Dermis blood vessel endothelial cell (primary cell): ENCODE measurements at places on chromosomes 7 and 10. TPM values are rescaled to one million over a fixed set of nuclear protein-coding genes. Genes with fewer than 3 reads are reported as not detected.

DNA sequence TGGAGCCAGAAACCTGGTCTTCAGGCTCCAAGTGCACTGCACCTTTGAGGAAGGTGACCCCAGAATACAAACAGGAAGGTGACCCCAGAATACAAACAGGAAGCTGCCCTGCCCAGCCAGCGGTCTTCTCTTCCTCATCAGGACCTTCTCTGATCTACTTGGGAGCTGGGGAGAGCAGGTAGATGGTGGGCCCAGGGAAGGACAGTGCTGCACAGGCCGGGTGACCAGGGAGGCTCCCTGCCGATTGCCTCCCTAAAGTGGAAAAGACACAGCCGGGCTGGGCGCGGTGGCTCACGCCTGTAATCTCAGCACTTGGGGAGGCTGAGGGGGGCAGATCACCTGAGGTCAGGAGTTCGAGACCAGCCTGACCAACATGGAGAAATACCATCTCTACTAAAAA lies 151.8 kb upstream of the CHST15 start:
- DNase-seq: no peak

GRCh38 chr7:112116894-112117293 lies 89.3 kb downstream of the DOCK4 start:
- no peak for DNase-seq

DNA sequence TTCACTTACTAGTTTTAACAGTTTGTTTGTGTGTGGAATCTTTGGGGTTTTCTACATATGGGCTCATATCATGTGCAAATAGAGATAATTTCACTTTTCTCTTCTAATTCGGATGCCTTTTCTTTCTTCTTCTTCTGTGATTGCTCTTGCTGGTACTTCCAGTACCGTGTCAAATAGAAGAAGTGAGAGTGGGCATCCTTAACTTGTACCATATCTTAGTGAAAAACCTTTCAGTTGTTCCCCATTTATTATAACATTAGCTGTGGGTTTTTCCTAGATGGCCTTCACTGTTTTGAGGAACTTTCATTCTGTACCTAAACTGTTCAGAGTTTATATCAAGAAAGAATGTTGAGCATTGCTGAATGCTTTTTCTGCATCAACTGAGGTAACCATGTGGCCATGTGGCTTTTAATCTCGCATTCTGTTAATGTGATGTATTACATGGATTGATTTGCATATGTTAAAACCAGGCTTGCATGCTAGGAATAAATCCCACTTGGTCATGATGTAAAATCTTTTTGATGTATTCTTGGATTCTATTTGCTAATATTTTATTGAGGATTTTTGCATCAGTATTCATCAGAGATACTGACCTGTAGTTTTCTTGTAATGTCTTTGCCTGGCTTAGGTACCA lies 78.7 kb downstream of the FAM107B start:
- DNase-seq: no peak

DNA sequence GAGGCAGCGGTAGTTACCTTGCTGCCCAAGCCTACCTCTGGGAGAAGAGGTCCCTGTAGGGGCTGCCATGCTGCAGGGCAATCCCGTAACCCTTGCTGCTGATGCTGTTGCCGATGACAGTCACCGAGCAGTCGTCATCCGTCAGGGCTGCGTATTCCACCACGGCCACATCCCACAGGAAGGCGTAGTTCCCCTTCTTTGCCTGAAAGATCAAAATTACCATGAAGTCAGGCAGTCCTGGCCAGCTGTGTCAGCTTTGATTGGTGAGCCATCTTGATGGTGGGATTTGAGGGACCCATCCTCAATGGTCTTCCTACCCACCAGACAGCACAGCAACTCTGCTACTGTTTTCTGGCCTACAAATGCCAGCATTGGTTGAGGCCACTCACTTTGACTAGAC lies 746.8 kb downstream of the GRID1 start:
- DNase-seq: no peak

The HECW1 gene
- not detected in 2 replicates for total RNA-seq

DNA sequence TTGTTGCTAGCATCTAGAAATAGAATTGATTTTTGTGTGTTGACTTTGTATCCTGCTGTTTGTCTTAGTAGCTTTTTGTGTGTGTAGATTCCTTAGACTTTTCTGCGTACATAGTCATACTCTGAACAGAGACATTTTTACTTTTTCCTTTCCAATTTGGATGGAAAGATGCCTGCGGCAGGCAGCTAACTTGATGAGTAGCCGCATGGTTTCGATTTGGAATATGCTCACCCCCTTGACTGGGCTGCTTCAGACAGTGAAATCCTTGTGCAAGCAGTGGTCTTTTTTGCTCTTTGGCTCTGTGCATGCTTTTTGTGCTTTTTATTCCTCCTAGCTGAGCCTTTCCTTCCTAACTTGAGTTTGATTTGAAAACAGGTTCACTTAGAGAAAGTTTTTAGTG lies 71.8 kb downstream of the HHEX start:
- DNase-seq: no peak

DNA sequence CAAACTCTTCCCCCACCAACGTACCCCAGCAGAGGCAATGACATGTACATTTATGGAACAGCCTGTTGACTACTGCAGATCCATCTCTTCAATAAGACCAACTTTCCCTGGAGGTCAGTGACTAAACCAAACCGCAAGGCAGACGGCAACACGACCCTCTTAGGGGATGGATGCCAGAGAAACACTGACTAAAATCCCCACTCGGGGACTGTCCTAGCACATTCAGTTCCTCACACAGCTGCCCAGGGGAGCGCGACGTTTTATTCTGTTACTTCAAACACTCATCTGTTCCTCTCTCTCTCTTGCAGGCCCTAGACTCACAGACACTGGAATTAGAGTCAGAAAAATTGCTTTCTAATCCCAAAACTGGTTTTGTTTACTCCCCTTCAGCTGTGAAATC lies 146.5 kb upstream of the PRSS1 start:
- no peak for DNase-seq

GRCh38 chr7:15005672-15006071 lies 103.1 kb upstream of the DGKB start:
- no peak for DNase-seq

DNA sequence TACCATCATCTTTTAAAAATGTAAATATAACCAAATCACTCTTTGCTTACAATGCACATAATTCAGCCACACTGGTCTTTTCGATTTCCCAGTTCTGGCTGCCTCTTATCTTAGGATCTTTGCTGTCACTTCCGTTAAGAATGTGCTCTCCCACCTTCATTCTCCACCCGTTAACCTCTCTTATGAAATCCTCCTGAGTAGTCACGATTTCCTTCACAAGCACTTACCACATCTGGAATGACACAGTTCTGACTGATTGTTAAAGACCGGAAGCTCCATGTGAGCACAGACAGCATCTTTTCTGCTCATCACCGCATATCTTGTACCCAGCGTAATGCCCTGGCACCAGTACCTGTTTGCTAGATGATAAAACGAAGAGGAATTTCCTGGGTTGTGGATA lies 84.3 kb downstream of the CUL2 start:
- DNase-seq: peak; percentile 79

GRCh38 chr7:43449577-43449976 lies 133.3 kb upstream of the STK17A start:
- DNase-seq: no peak

GRCh38 chr7:47217570-47218360 lies 364.1 kb downstream of the TNS3 start:
- DNase-seq: no peak

GRCh38 chr10:85318809-85319807 lies 990.7 kb downstream of the CCSER2 start:
- no peak for DNase-seq

The TCAF2 gene
- 4.3 and 14.0 TPM in 2 replicates for total RNA-seq
